ENCODE measurements at places on chromosomes 4 and X.

GRCh38 chr4:26174027-26174426 is 146.8 kb upstream of the RBPJ start:
- DNase-seq = no peak

DNA sequence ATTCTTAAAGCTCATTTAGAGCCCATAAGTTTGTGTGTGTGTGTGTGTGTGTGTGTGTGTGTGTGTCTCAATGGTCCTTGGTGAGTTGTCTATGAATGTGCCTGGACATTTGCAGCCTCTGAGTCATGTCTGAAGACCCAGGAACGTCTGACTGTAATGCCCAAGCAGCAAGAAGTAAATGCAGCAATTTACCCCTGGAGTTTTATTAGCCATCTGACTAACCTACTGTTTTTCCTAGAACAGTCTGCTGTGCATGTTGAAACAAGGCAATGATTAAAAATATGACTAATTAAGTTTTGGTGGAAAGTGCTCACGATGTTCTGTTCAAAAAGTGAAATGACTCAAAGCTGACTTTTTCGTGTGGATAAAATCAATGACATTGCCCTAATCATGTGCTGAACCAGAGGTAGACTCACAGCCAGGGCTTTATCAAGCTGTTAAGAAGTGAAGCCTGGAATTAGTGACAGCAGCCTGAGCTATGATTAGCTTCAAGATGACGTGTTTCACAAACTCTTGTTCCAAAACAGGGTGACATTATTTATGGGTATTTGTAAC is 201.6 kb downstream of the CPE start:
- DNase-seq = no peak

DNA sequence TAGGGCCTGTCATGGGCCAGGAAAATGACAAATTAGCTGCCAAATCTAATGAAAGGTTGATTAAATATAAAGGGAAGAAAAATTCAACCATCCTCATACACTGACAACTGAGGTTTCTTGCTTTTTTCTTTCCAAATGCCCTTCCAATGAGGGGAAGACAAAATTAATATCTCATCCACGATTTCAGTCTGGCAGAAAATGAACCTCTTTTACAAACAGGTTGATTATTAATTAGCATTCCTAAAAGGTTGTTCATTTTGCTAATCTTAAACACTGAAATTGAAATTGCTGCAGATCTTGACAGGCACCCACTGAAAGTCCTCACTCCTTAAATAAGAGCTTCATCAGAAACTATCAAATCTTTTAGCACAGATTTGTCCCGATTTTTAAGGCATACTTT is 45.5 kb downstream of the NPFFR2 start:
- no peak for DNase-seq

DNA sequence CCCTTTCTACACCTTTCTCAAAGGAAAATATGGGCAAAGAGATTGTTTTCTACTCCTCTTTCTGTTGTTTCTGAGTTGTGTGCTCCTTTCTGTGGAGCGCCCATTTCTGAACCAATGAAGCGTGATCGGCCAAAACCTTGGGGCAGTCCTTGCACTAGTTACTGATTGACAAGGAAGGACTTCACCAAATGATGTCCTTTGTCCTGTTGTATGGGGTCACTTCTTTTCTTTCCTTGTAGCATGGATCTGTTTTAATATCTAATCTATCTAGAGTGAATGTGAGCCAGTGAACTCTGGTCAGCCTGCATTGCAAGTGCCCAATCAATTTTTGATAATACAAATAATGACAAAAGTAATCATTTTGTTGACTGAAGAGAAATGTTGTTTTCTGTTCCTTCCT is 94.5 kb downstream of the EGF start:
- DNase-seq = no peak

GRCh38 chr4:53721263-53721662 is 130.0 kb upstream of the LNX1 start:
- no peak for DNase-seq

DNA sequence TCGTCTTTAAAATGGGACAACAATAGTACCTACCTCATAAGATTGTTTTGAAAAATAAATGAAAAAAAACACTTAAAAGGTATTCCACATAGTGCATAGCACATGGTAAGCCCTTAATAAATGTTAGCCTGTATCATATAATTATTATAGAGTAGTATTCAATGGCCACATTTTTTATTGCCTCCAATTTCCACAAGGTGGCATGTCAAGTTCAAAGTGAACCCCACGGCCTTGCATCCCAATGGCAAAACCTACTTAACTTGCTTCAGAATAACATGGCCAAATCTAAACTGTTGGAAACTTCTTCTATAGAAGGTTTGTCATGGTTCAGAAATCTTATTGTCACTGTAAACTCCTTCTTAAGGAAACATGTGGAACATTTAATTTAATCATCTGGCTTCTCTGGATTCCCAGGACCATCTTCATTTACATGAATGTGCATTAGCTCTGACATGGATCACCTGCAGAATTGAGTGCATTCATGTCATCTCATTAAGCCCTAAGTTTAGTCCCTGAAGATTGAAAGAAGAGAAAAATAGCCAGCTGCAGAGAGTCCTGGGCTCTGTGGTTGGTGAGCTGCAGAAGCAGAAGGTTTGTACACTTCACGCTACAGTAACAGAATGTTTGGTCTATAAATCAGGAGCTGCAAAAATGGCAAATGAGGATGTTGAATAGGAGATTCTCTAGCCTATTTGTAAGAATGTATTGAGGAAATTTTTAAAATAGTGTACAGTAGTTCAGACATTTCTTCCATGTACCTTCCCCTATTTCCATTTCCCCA is 61.0 kb downstream of the ANXA3 start:
- DNase-seq = no peak

Data from gastrocnemius medialis (tissue), 4 donors.